ENCODE measurements at places on chromosomes 7 and 10.
A peak's percentile ranks its signal among the peaks of the same experiment; 100 is the strongest.

GRCh38 chr7:155807065-155807671, 5.1 kb downstream of the SHH start:
- no peak for DNase-seq

DNA sequence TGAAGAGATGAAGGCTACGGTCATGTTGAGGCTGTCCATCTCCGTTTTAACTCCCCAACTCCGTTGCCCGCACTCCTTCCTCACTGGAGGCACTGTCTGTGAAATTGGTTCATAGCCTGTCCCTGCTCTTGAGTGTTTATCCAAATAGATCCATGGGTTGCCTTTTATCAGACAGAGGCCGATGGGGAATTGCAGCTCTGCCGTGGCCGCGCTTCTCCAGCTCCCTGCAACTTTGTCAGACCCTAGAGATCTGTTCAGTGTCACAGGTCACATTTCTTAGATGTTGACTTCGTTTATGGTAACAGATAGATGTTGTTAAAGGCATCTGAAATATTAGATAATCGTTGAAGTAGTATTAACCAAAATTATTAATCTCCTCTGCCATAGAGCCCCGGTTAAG, 14.7 kb downstream of the PPP2R2D start:
- no peak for DNase-seq

DNA sequence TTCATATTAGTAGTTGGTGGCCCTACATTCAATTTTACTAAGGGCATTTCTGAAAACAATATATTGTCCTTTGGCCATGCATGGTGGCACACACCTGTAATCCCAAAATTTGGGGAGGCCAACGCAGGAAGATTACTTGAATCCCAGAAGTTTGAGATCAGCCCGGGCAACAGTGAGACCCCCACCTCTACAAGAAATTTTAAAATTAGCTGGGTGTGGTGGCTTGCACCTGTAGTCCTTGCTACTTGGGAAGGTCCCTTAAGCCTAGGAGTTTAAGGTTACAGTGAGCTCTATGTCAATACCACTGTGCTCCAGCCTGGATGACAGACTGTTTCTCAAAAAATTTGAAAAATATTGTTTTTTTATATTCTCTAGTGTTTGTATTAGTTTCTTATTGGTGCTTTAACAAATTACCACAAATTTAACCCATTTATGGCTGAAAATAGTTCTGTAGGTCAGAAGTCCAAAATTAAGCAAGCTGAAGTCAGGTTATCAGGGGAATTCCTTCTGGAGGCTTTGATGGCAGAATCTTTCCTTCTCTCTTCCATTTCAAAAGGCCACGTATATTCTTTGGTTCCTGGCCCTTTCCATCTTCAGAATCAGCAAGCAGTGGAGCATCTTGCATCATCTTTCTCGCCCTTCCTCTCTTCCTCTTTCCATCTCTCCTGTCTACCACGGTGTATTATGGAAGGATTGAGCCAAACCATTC, 12.4 kb downstream of the CBX3 start:
- peak; percentile 43 for DNase-seq

DNA sequence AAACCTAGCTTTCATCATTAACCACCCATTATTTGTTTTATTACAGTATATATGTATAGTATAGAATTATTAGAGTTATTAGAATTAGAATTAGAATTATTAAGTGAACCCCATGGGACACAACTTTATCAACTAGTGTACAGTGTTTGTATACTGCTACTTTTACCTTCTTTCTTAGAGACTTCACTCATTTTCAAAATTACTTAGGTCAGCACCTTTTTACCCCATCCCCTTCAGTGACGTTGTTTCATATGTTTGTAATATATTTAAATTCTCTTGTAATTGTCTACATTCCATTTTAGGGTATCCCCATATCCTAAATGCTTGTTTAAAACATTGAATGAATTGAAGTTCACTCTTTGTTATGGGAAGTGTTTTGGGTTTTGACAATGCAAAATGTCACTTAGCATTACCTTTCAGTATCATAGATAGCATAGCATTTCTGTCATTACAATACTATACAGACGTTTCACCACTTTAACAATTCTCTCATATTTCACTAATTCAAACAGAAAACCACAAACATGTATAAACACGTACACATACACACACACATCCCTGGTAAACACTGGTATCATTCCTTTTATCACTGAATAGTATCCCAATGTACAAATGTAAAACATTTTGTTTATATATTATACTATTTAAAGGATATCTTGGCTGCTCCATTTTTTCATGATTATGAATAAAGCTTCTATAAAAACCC, 229.9 kb upstream of the MAGI2 start:
- no peak for DNase-seq

DNA sequence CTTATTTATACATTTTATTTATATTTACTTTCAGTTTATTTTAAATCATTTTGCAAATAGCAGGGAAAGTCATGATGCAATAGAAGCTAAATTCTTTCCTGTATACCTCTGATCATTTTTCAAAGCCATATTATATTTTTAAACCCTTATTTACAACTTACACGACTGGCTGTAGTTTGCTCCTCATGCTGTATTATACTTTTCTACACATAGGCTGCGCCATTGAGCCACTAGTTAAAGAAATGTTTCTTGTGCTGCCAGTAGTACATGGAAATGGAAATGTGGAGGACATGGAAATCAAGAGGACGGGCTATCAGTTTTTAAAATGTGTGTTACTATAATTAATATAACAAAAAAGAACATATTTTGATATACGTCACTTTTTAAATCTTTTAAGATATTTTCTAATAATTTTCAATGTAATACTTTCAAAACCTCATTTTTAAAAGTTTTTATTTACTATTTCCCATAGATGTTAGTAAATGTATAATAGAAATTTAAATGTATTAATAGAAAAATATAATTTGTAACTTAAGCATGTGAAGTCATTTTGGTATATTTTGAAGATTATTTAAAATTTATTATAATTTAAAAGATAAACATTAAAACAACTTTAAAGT, 118.5 kb downstream of the VTI1A start:
- peak; percentile 49 for DNase-seq

- no peak for DNase-seq
Observed at GRCh38 chr10:112679392-112679791, 232.4 kb downstream of the VTI1A start.

DNA sequence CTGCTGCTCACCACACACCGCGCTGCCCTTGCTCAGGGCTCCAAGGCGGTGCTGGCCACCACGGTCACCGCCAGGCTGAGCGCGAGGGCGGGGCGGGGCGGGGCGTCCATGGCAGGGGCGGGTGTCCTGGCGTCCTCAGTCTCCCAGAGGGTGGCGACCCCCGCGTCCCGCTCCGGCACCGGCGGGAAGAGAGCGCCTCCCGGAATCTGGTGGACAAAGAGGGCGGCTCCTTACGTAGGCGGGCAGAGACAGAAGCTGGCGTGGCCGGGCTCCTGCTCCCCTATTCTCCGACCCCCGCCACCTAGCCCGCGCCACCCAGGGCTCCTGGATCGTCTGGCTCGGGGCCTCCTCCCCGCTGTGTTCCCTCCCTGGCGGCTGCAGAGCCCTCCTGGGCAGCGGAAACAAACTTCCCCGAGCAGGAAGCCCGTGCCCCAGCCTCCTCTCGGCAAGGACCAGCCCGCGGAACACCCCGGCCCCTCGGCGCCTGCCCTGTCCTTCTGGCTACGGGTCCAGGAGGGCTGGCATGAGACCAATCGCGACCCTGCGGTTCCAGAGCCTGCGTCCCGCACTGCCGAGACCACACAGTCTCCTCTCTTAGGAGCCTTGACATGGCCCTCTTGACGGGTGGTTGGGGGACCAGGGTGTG, 133.8 kb upstream of the ZNF92 start:
- DNase-seq: no peak

GRCh38 chr10:74371696-74372095, 220.7 kb downstream of the ADK start:
- DNase-seq: no peak

GRCh38 chr7:49790209-49790608, 16.8 kb downstream of the VWC2 start:
- no peak for DNase-seq

- DNase-seq: no peak
Observed at GRCh38 chr10:131081376-131081775, 230.1 kb downstream of the TCERG1L start.

GRCh38 chr7:98784216-98784785, 85.5 kb downstream of the TMEM130 start:
- DNase-seq: no peak

DNA sequence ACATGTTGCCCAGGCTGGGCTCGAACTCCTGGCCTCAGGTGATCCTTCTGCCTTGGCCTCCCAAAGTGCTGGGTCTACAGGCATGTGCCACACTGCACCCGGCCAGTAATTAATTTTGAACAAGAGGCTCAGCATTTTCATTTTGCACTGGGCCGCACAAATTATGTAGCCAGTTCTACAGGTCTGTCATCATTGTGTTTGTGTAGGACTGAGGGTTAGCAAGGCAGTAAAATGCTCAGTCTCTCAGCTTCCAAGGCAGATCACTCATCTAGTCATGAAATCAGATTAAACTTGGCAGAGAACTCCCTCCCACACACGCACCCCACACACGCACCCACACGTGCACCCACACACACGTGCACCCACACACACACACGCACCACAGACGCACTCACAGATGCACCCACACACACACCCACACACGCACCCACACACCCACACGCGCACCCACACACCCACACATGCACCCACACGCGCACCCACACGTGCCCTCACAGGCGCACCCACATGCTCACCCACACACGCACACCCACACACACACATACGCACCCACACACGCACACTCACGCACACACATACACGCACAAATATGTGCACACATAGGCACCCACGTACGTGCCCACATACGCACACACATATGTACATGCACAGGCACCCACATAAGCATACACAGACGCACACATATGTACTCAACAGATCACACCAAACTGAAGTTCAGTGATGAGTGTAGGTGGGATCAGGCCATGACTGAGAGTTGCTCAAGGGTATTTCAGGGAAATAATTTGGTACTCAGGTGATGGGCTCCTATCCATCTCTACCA, 27.8 kb upstream of the PROSER2 start:
- no peak for DNase-seq

- DNase-seq: no peak
Observed at GRCh38 chr10:34861293-34862021, 46.4 kb upstream of the PARD3 start.

DNA sequence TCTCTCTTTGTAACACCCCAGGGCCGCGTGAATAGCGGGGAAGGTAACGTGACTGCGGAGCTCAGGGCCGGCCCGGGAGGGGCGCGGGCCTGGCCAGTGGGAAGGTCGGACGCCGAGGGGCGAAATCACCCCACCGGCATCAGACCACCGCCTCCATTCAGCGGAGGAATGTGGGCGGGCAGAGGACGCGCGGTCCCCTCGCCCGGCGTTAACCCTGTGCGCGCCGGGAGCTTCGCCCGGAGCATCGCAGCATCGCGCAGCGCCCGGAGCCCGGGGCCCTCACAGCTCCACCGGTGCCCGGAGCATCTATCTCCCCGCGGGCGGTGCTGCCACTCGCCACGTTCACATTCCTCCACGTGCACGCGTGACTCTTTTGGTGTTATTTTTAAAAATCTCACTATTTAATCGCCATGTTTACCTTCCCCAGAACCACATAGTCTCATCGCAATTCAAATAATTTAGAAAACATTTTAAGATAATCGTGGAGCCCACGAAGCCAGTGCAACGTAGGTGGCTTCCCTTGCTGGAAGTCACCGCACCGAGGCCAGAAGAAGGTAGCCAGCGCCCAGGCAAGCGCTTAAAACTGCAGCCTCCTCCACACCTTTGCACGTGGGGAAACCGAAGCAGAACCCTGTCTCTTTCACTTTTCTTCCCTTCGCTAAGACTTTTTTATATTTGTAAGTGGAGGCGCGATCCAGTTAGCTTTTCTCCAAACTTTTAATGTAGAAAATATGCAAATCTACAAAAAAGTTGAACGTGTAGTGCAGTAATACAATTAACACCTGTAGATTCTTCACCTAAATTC, 21.8 kb downstream of the FGFBP3 start:
- no peak for DNase-seq

- no peak for DNase-seq
Observed at GRCh38 chr7:116592445-116592844, 67.6 kb downstream of the CAV1 start.

DNA sequence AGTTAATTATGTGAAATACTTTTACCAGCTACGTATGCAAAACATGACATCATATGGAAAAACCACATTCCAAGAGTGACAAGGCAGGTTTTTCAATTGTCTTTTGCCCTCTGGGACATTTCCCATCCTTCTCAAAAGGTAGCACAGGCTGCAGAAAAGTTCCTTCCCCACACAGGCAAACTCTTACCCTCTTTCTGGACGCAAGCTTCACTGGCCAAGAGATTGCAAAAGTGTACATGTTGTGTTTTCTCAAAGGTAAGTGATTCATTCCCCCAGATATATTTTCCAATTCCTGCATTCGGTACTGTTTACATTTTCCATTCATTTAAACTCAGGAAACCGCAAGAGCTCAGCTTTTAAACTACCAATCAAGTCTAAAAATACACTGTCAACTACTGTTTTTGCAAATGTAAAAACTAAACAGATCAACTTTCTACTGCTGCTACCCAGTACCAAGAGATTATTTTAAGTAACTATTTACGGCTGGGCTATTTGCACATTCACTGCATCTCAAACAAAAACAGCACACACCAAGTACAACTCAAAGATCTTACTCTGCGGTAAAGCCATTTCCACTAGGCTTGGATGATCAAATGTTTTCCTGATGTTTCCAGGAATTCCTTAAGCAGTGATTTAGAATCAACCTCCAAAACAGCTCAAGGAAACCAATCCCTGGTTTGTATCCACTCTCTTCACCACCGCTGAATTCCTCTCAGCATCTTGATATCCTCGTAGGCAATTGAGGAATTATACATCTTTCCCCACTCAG, 233.6 kb upstream of the CCDC6 start:
- DNase-seq: no peak

- no peak for DNase-seq
Observed at GRCh38 chr10:61172182-61172926, 228.4 kb upstream of the RHOBTB1 start.

GRCh38 chr10:78231939-78232338, 198.3 kb downstream of the RPS24 start:
- DNase-seq: peak; percentile 45

- no peak for DNase-seq
Observed at GRCh38 chr10:132942101-132943057, at the start of gene CFAP46. TSS of gene CFAP46 (minus strand) at chr10:132942570. CDS start at chr10:132942484, 86 bp downstream.

DNA sequence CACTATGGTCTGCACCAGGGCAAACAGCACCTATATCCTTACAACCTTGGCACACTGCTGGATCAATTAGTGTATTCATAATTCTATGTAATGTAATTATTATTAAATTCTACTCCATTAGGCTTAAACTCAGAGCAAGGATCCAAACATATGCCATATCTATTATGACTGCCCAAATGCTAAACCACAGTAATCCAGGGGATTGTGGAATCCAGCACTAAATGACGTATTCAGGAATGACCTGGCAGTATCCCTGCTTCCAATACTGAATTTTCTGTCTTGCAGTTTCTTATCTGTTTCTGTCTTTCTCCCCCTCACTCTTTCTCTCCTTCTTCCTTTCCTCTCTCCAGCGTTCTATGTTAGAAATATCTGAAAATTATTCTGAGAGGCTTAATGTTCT, 16.5 kb upstream of the UBE2D1 start:
- DNase-seq: no peak

DNA sequence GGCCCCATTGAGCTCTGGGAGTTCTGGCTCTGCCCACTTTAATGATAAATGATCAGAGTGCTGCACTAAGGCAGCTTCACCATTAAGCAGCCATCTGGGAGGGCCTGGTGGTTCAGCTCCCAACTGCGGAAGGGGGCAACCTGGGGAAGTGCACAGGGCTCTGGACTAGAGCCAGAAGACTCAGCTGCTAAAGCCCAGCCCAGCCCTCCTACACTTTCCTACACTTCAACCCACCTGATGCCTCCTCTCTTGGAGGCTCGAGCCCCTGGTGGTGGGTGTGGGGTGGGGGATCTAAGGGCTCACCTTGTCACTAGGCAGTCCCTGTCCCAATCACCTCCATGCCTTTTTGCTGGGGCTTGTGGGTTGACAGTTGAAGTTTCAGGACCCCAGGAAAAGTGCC, 60.6 kb upstream of the ANTXRL start:
- DNase-seq: no peak

Data from HL-60 (cell line).